NCI-H526 treated with DMSO at 0.1 percent for 48 hours (cell line): ENCODE measurements at places on chromosomes 2 and 18.

DNA sequence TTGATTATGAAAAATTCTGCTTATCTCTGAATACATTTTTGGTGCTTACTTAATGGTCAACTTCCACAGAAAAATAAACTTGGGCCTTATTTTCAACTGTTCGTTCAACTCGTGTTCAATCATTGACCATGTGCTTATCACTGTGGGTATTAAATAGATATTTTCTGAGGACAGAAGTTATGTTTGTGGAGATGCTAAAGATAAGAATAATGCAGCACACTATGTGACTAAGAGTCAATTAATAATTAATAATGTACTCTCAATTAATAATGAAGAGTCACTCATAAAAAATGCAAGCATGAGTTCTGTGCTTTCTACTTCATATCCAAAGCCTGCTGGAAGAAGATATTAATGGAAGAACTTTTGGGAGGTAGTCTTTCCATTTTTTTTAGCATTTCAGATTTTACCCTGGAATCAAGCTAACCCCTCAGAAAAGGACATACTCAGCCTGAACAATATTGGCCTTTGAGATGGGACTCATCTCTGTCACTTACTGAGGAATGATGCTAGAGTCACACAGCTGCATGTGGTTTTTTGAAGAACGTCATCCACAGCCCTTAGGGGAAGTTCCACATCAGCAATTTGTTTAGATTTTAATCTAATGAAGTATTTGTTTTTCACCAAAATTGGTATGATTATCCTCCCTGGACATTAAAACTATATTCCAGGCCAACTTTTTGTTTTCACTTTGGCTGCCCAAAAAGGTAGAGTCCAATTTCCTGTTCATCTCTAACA lies 191.9 kb upstream of the CRIM1 start:
- DNase-seq: no peak

- no peak for DNase-seq
Observed at GRCh38 chr2:228444161-228444560, 262.7 kb upstream of the SPHKAP start.

- no peak for DNase-seq
Observed at GRCh38 chr18:23114171-23114881, 21.0 kb upstream of the CABLES1 start.

GRCh38 chr18:3793545-3793944 lies 343.6 kb downstream of the TGIF1 start:
- DNase-seq: no peak

DNA sequence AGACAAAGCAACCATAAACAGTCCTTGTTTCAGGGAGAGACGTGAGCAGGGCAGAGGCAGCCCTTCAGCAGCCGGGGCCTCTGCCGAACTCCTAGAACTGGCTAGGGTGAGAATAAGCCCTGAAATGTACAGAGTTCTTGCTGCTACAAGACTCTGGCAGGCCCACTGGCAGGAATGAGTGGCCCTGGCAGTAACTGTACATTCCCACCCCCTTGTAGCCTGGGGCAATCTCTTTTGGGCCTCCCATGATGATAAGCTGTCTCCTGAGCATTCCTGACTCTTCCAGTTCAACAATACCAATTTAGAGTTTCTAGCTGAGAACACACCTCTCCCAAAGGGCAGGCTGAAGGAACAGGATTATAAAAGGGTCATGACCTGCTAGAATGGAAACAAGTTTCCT lies 54.3 kb downstream of the HAUS1 start:
- no peak for DNase-seq

DNA sequence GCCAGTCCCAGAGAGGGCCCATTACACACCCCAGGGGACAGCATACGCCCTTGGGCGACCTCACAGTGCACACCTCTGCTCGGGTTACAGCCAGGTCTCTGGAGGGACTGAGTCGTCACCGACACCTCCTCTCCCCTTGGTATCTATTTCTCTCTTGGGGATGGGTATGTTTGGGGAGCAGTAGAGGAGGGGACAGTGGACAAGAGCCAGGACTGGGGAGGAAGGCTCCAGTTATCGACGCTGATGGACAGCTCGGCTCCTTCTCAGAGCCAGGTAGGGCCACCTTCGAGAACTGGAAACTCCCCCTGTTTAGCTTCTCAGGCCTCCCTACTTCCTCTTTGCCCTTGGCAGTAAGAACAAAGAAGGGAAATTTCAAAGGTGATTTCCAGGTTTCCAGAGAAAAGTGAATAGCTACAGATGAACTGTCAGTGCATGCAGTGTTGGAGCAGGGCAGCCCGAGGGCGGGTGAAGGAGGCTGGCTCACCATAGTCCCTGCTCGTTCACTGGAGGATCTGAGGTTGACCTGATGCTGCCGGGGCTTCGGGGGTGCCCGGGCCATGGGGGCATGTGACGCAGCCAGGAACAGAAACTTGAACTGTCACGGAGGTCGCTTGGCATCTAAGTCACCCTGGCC lies 4.4 kb upstream of the SEMA4C start:
- DNase-seq: no peak

DNA sequence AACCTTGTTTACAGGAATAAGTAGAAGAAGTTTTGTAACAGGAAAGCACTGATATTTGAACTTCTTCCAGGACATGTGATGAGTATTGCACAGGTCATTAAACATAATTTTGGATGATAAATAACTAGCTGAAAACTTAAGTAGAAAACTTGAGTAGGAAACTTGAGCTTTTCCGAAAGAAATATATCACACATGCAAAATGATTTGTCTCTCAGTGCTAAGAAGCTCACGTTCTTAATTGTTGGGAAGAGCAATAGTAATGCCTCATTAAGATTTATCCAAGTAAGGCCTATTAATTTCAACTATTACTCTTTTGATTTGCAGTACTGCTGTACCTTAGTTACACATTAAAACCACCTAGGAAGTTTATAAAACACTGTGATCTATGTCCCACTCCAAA lies 1921.9 kb upstream of the LRRTM1 start:
- no peak for DNase-seq
